ENCODE measurements at places on chromosomes 6 and 20. TPM values are rescaled to one million over a fixed set of nuclear protein-coding genes. Genes with fewer than 3 reads are reported as not detected.

The PAX1 gene
- total RNA-seq = not detected

The HCRTR2 gene
- total RNA-seq = not detected

The ZNF831 gene
- 0.07 TPM for total RNA-seq

The GNMT gene
- total RNA-seq = not detected

The KIAA0408 gene
- 35.6 TPM for total RNA-seq

All from gastrocnemius medialis (tissue), 4 donors.